ENCODE measurements at places on chromosomes 13 and 19.

DNA sequence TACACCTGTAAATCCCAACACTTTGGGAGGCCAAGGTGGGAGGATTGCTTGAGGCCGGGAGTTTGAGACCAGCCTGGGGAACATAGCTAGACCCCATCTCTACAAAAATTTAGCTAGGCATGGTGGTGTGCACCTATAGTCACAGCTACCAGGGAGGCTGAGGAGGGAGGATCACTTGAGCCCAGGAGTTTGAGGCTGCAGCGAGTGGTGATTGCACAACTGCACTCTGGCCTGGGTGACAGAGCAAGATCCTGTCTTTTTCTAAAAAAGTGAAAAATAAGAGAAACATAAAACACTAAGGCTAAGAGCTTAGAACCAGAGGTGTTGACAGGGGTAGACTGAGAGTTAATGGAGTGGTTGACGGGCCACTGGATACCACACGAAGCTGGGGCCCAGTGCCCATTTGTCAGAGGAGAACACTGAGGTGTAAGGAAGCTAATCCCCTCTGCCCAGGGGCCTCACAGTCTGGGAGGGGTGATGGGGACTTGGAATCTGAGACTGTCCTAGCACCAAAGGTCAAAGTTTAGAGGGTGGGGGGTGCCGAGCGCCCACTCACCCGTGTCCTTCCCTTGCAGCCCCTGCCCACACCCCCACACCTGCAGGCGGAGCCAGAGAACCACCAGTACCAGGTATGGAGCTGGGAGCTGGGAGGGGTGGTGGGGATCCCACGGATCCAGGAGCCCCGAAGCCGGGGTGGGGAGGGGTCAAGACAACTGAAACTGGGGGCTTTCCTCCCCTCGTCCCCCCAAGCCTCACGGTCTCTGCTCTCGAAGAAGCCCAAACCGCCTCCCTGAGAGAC, 10.9 kb downstream of the CEACAM19 start:
- no peak for DNase-seq

DNA sequence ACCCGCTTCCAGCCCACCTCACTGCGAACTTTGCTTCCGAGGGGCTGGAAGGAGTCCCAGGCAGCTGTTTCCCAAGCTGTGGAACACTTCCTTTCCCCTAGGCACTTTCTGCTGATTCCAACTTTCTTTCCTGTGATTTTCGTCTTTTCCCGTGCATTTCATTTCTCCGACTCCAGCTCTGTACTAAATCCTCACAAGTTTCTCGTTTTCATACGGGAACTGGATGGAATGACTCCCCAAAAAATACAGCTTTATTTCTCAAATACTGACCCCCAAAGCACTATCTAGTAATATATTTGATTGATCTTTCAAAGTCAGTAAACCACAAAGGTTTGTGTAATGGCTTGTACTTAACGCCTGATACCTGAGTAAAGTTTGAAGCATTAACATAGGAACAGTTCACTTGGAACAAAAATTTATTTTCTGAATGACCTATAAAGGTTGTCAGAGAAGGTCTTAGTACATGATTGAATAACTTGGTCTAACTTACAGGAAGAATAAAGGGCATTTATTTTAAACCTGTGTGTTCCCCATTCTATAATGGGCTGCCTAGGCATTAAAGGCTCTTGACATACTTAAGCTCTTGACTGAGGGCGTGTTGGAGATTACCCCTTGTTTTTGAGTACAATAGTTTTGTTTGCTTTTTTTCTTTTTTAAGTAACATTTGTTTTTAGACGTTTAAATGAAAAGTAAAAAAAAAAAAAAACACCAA, 1.3 kb upstream of the PCDH9 start:
- DNase-seq, result no peak

- no peak for DNase-seq
Measured at GRCh38 chr13:83452292-83452950, 429.9 kb downstream of the SLITRK1 start.

- no peak for DNase-seq
Measured at GRCh38 chr19:49921871-49922795, 6.9 kb upstream of the ATF5 start.

GRCh38 chr19:5503598-5503997, 48.4 kb downstream of the ZNRF4 start:
- DNase-seq, result no peak

- DNase-seq, result no peak
Measured at GRCh38 chr13:36973621-36974295, 25.4 kb downstream of the ALG5 start.

GRCh38 chr19:34994643-34995541, 5.2 kb upstream of the GRAMD1A start:
- no peak for DNase-seq

DNA sequence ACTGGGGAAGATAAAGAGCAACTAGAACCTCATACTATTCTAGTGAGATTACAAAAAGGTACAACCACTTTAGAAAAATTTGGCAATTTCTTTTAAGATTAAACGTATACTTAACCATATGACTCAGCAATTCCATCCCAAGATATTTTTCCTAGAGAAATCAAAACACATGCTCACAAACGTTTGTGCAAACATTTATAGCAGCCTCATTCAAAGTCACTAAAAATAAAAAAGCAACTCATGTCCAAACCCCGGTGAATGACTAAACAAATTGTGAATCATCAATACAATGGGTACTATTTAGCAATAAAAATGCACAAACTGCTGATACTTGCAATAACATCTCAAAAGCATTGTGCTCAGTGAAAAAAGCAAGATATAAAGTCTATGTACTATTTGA, 121.5 kb downstream of the FRY start:
- DNase-seq, result no peak

DNA sequence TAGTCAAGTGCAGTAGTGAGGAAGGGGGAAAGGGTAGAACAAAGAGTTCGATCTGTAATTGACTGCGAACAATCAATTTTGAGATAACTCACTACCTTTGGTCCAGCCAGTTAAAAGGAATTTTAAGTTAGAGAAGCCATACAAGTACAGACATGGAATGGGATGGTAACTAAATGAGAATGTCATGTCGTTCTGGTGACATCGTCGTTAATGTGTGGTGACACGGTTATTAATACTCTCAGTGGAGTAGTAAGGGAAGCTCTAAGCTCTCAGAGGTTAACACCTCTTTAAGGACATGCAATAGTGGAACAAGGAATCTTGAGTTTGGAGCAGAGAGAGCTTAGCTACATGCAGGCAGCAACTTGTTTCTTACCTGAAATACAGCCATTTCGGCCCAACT, 154.9 kb upstream of the KLF12 start:
- no peak for DNase-seq

- DNase-seq, result no peak
Measured at GRCh38 chr19:52938761-52939160, 15.5 kb upstream of the ZNF888 start.

GRCh38 chr19:4233282-4233853, 4.0 kb downstream of the EBI3 start:
- DNase-seq, result peak; percentile 69

DNA sequence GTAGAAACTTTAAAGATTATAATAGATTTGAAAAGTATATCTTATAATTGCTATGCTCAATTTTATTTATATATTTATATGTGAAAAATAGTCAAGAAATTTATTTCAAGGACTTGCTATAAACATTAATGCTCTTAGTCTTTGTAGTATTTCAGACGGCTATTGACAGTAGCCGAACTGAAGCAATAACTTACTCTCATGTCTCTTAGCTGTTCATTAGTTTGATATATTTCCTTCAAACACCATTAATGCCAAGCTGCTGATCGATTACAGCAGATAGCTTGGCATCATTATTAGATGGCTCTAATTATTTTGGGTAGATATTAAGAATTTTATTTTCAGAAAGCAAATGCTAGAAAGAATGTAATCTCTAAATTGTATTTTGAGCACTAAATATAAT, 1151.5 kb upstream of the SPRY2 start:
- DNase-seq, result no peak

DNA sequence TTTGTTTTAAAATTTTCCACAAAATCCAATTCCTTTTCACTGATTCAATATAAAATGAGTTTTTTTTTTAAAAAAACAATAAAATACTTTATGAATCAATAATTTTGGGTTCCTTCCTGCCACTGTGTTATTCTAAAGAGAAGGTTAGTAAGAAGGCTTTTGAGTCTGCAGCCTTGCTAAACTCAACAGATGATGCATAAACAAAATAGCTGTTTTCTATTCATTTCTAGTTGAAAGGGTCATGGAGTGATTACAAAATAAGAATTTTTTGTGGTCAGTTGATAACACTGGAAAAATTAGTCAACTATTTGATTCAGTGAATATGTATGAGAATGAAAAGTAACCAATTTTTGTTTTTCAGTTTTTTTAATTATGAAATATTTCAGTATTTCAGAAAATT, 169.9 kb downstream of the VWA8 start:
- DNase-seq, result no peak

DNA sequence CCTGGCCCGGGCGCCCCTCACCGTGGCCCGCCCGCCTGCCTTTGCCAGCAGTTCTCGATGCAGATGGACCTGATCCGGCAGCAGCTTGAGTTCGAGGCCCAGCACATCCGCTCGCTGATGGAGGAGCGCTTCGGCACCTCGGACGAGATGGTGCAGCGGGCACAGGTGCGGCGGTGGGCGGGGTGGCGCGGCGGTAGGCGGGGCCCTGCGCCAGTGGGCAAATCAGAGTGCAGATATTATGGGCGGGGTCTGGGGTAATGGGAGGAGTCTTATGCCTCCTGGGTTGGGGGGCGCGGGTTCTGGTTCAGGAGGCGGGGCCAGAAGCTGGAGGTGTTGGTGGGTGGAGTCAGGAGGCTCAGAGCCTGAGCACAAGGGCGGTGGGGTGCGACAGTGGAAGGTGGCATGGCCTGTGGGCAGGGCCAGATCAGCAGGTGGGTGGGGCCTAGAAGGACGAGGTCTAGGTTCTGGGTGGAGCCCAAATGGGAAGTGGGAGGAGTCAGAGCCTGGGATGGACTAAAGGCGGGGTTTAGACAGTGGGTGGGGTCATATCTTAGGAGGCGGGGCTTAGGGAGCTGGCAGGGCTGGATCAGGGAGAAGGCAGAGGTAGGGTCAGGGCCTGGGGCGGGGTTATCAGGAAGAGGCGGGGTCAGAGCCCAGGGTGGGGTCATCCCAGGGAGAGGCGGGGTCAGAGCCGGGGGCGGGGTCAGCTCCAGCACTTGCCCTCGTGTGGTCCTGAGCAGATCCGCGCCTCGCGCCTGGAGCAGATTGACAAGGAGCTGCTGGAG, 5.6 kb downstream of the APC2 start:
- peak; percentile 86 for DNase-seq

DNA sequence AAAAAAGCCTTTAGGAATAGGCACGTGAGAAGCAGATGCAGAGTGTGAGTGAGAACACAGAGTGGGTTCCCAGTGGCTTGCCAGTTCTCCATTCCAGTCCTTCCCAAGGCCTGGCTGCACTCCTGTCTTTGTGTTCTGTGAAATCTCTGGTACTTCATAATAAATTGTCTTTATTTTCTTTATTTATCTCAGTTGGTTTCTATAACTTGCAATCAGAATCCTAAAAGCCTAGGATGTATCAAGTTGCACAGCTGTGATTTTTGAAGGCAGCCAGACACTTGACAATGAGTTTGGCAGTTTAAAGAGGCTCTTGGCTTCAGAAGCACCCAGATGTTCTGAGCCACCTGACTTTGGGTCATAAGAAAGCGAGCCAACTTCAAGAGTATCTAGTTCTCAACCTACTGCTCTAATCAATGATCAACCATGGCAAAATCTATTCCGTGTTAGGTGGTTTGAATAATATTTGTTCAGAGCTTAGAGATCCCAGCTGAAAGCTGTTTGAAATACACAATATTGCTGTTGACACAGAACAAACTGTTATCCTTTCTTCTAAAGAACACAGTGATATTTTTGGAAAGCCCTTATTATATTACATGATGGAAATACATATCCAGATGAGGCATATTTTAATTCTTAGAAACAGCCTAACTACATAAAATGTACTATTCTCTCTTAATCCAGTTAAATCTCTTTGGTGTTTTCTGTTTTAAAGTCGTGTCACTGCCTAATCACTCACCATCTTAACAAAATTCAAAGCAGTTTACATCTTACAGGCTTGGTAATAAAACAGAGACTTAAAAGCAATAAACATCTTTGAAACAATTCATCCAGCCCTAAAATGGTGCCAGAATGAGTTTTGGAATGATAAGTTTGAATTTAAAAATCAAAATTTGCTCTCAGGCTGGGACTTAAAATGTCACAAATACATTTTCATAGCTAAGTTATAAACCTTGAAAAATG, 483.0 kb upstream of the NBEA start:
- DNase-seq, result no peak

GRCh38 chr19:40371802-40372122, 18.2 kb downstream of the HIPK4 start:
- DNase-seq, result no peak

DNA sequence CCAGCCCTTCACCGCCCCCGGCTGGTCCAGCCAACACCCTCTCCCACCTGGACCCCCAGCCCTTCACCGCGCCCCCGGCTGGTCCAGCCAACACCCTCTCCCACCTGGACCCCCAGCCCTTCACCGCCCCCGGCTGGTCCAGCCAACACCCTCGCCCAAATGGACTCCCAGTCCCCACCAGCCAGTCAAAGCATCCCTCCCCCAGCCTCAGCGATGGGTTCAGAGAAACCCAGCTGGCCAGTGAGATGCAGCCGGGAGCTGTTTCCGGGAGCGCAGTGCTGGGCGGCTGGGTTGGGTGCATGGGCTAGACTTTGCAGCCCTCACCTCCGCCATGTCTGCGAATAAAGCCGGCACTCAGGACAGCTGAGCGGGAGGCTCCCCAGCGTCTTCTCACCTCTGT, 6.5 kb upstream of the CDC34 start:
- no peak for DNase-seq

DNA sequence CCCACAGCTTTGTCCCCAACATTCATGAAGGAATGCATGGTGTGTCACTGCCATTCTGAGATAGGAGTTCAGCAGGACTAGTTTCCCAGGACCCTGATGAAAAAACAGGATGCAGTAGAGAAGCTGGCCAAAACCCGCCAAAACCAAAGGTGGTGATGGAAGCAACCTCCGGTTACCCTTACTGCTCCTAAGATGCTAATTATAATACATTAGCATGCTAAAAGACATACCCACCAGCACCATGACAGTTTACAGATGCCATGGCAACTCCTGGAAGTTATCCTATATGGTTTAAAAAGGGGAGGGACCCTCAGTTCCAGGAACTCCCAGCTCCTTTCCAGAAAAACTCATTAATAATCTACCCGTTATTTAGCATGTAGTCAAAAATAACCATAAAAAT, 59.9 kb upstream of the KCTD15 start:
- DNase-seq, result no peak

- DNase-seq, result no peak
Measured at GRCh38 chr19:2114218-2114617, 17.5 kb downstream of the IZUMO4 start.

DNA sequence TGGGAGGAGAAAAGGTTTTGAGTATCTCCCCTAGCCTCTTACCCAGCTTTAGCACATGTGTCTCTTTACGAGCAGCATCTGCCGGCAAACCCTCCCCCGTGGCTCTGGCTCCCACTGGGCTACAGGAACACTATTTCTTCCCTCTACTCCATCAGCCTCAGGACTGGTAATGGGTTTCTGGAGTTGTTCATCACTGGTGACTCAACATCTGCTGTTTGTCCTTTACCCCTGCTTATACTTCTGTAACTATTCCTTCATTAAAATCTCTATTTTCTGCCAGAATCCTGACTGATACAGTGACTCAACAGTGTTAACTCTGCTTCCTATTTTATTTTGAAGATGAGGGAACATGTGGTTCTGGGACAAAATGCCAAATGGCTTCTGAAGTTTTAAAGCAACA, 437.3 kb upstream of the HTR2A start:
- no peak for DNase-seq

GRCh38 chr13:81480634-81481033, 1139.7 kb upstream of the SPRY2 start:
- DNase-seq, result no peak
